ENCODE measurements at places on chromosomes 11 and 22. TPM values are rescaled to one million over a fixed set of nuclear protein-coding genes. Genes with fewer than 3 reads are reported as not detected.
A peak's percentile ranks its signal among the peaks of the same experiment; 100 is the strongest.

DNA sequence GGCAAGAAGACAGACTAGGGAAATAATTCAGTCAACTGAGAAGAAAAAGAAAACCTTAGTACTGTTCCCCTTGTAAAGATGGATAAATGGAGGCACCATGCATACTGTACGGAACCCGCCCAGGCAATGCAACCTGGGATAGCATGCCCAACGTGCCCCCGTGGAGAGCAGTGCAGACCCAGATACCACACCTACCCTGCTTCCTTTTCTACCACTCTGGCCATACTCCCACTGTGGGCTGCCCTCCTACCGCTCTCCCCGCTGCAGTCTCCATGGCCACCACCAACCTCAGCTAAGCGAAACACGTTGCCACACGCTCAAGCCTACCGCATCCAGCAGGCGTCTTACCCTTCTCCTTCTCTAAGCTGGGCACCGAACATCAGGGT, 117.4 kb upstream of the SERPIND1 start:
- no peak for DNase-seq

- DNase-seq = peak; percentile 89
Measured at GRCh38 chr11:130762638-130763037, 153.6 kb downstream of the SNX19 start.

The ASCL3 gene
- total RNA-seq = not detected

GRCh38 chr11:110373051-110373702, 56.6 kb upstream of the FDX1 start:
- DNase-seq = peak; percentile 28

- DNase-seq = peak; percentile 86
Measured at GRCh38 chr11:126352934-126353801, 2.3 kb upstream of the ST3GAL4 start.

The RFPL3 gene
- not detected for total RNA-seq

DNA sequence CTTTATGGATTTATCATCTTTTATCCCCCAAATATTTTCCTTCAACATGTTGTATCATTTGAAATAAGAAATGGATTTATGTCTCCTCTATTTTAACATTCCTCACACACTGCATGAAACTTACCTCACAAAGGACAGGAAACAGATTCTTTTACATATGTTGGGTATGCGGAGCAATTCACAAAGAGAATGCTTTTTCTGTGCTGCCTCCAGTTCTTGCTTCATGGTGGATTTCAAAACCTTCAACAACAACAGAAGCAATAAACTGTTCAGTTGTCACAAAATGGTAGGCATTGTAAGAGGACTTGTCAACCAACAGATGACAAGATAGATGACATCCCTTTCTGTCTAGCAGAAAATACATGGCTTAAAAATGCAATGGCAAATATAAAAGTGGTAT, 36.5 kb upstream of the SLC22A24 start:
- no peak for DNase-seq

DNA sequence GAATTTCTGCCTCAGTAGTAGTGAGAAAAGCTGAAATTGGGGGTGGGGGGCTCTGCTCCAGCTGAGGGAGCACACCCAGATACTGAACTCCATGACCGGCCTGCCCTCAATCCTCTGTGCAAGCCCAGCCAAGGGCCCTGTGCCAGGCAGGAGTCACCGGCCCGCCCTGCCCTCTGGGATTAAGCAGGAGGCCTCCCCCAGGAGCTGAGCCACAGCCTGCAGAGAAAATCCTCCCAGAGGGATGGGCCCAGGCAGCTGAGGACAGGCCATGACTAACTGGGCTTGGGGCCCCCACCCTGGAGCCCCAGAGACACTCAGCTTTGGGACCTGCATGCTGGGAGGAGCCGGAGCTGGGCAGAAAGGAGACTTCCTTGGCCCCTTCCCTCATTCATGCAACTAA, 48.8 kb downstream of the MN1 start:
- peak; percentile 93 for DNase-seq

DNA sequence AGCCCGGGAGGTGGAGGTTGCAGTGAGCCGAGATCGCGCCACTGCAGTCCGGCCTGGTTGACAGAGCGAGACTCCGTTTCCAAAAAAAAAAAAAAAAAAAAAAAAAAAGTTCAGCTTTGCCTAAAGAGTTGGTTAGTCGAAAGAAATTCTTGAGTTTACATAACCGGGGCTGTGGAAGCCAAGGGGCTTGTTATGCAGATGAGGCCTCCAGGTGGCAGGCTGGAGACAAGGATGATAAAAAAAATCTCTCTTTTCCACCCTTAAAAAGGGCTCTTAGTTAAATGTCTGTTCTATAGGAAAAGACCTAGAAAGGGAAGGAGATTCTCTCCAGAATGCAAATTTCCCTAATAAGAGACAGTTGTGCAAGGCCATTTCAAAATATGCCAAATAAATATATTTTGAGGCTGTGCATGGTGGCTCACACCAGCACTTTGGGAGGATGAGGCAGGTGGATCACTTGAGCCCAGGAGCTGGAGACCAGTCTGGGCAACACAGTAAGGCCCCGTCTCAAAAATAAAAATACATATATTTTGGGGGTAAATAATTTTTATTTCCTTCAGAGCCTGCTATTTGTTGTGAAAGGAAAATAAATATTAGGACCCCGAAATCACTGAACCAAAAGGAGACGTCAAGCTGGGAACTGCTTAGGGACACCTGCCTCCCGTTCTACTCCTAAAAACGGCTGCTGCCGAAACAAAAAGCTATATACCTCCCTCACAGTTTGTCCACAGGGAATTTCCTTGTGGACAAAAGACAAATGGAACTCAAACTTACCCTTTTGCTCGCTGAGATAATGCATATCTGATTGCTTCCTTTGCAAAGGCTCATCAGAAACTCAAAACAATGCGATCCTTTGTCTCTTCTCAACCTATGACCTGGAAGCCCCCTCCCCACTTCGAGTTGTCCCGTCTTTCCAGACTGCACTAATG, 2.4 kb upstream of the IFITM2 start:
- peak; percentile 25 for DNase-seq

- no peak for DNase-seq
Measured at GRCh38 chr11:8224711-8225110, 39.0 kb downstream of the LMO1 start.

The CHST1 gene
- 0.33 TPM for total RNA-seq

GRCh38 chr22:20319041-20319744, 667 bp downstream of the DGCR6L start:
- peak; percentile 31 for DNase-seq

DNA sequence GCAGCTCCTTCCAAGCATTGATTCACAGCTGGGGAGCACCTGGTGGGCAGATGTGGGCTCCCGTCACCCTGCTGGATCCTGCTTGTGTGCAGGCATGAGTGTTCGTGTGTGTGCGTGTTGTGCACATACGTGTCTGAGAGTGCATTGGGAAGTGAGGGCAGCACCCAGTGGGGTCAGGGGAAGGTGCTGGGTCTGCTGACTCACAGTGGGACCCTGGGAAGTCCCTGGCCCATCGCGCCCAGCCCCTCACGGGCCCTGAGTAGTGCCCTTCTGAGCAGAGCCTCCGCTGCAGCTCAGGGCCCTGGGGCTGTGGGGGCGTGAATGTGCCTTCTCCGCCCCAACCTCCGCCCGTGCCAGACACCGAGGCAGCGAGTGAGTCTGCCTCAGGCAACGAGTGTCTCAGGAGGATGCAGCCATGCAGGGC, 36.8 kb downstream of the WNT11 start:
- no peak for DNase-seq

- DNase-seq = no peak
Measured at GRCh38 chr11:64796757-64797541, 6.1 kb downstream of the MAP4K2 start.

The GPR152 gene
- not detected for total RNA-seq

The ABCG4 gene
- 1.4 TPM for total RNA-seq

- DNase-seq = no peak
Measured at GRCh38 chr11:123233975-123234334, 38.9 kb upstream of the CLMP start.

- no peak for DNase-seq
Measured at GRCh38 chr11:67034350-67034749, 11.4 kb downstream of the SYT12 start.

The FGF19 gene
- 0.35 TPM for total RNA-seq

The EMID1 gene
- total RNA-seq = not detected

DNA sequence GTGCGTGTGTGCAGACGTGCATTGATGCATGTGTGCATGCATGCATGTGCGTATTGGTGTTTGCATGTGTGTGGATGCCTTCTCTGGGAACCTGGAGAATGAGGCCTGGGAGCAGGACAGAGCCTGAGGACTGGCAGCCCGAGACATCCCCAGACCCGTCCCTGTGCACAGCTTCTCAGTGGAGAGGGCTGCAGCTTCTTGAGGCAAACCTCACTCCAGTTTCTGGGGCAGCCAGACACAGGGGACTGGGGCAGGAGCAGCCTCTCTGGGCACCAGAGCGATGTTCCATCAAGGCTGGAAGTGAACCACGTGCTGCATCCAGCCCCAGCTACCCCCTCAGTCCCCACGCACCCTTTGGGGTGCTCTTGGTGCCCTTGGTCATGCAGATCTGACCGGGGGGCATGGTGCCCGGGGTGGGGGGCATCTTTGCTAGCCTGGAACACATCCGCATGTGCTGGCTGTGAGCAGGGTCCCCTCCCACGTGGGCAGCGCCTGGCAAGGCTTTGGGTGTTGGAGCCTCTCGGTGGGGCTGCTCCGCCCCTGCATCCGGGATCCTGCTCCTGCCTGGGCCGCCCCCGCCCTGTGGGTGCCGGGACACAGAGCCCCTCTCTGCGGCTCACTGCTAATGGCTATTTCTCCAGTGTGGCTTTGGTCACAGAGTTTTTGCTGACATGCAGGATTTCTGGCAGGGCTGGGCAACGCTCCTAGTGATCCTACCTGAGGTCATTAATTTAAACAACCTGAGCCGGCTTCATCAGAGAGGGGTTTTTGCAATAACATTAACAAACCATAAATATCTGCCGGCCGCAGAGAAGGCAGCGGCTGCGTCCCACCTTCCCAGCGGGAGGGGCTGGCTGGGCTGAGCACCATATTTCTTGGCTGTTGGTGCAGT, 434.7 kb downstream of the TBC1D22A start:
- DNase-seq = no peak

The DEUP1 gene
- total RNA-seq = under 0.01 TPM

- DNase-seq = no peak
Measured at GRCh38 chr11:112608509-112608908, 347.8 kb upstream of the PLET1 start.

- DNase-seq = no peak
Measured at GRCh38 chr11:47106798-47107411, 69.8 kb downstream of the ARFGAP2 start.

The NPAS4 gene
- total RNA-seq = not detected

- no peak for DNase-seq
Measured at GRCh38 chr11:76889411-76889975, 28.8 kb downstream of the ACER3 start.

GRCh38 chr22:39686776-39687525, 116.4 kb downstream of the CACNA1I start:
- DNase-seq = no peak

- DNase-seq = peak; percentile 90
Measured at GRCh38 chr11:88402192-88402715, 64.7 kb upstream of the CTSC start.

- no peak for DNase-seq
Measured at GRCh38 chr22:38350444-38351359, 33.5 kb upstream of the CSNK1E start.

- no peak for DNase-seq
Measured at GRCh38 chr11:114148013-114148382, 88.5 kb downstream of the ZBTB16 start.

The ADM gene
- total RNA-seq = 74.6 TPM

The ISX gene
- not detected for total RNA-seq

The TIMM10B gene
- 36.0 TPM for total RNA-seq

DNA sequence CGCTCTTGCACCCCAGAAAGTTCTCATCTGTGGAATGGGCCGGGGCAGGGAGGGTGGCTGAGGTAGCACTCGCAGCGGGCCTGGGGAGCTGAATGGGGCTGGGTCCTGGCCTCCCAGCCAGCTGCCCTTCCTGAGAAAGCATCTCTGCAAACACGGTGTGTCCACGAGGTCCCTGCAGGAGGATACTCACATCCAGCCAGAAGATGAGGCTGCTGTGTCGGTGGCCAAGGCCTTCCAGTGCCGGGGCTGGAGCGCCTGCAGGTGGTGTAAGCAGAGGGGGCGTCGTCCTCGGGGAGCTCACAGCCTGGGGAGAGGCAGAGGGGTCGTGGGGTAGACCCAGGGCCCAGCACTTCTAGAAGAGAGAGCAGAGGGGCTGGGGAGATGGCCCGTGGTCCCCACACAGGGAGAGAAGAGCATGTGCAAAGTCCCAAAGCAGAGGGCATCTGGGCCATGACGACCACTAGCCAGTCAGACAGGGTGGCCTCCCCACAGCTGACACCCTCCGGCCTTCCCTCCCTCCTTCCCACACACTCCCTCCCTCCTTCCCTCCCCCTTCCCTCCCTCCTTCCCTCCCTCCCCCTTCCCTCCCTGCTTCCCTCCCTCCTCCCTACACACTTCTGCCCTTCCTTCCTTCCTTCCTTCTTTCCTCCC, 97.9 kb downstream of the WNT7B start:
- no peak for DNase-seq

The CARNS1 gene
- total RNA-seq = 0.33 TPM

The CDPF1 gene
- 8.0 TPM for total RNA-seq

DNA sequence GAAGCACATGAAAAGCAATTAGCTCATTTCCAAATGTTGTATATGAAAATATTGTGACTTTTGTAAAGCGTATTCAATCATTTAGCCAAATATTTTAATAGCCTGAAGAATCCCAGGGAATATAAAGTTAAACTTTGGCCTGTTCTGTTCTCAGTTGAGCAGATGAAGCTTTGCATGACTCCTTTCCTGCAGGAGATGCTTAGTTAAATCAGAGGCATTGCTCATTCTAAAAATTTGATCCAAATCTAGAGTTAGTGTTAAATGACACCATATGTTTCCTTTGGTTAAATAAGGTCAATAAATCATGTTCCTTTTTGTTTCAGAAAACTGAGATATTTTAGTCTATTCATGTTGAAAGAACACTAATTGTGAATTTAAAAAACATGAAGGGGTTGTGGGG, 51.2 kb upstream of the BIRC3 start:
- no peak for DNase-seq

GRCh38 chr11:43222215-43222614, 89.6 kb upstream of the API5 start:
- peak; percentile 2 for DNase-seq

DNA sequence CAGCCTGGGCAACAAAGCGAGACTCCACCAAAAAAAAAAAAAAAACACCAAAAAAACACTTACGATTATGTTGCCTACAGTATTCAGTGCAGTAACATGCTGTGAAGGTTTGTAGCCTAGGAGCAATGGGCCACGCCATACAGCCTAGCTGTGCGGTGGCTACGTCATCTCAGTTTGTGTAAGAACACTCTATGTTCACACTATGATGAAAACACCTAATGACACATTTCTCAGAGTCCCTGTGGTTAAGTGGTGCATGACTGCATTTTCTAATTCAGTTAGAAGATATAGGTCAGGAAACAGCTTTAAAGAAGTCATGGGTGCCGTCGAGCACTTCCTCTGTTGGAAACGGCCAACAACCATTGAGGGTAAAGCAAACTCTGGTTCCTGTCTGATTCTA, 75.7 kb upstream of the ANO1 start:
- no peak for DNase-seq

The SEPTIN3 gene
- 1.7 TPM for total RNA-seq

DNA sequence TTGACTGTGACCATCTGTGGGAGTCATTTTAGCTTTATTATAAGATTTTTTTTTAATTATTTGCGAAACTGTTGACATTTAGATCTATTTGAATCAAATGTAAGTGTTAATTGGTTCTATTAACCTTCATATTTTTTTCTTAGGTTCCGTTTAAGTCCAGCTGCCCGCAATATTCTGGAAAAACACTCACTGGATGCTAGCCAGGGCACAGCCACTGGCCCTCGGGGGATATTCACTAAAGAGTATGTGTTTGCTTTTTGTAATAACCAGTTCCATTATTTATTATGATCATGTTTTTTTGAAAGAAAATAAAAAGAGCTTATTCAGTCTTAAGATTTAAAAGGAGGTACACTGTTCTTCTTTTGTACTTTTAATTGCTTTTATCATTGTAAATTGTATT, 43.9 kb downstream of the PDHX start:
- no peak for DNase-seq

The FGF4 gene
- total RNA-seq = not detected
